Muscle of back (tissue), 13 donors: ENCODE measurements at places on chromosomes 12 and 14. TPM values are rescaled to one million over a fixed set of nuclear protein-coding genes. Genes with fewer than 3 reads are reported as not detected.

Gene WNT1
- 0.31 TPM for polyA plus RNA-seq

Gene PROX2
- polyA plus RNA-seq = 0.79 TPM

Gene VSX2
- polyA plus RNA-seq = not detected

Gene PPP1CC
- 145 TPM for polyA plus RNA-seq

Gene NTN4
- polyA plus RNA-seq = 45.3 TPM

Gene NGB
- polyA plus RNA-seq = not detected
